Trophoblast cell (in vitro differentiated cells and primary cell): ENCODE measurements at places on chromosomes 5 and 9.
A peak's percentile ranks its signal among the peaks of the same experiment; 100 is the strongest.

GRCh38 chr5:137582218-137582617 lies 83.1 kb upstream of the SPOCK1 start:
- no peak for DNase-seq

- DNase-seq = no peak
These were observed 2.6 kb downstream of the IGFBPL1 start for GRCh38 chr9:38421498-38422211.

DNA sequence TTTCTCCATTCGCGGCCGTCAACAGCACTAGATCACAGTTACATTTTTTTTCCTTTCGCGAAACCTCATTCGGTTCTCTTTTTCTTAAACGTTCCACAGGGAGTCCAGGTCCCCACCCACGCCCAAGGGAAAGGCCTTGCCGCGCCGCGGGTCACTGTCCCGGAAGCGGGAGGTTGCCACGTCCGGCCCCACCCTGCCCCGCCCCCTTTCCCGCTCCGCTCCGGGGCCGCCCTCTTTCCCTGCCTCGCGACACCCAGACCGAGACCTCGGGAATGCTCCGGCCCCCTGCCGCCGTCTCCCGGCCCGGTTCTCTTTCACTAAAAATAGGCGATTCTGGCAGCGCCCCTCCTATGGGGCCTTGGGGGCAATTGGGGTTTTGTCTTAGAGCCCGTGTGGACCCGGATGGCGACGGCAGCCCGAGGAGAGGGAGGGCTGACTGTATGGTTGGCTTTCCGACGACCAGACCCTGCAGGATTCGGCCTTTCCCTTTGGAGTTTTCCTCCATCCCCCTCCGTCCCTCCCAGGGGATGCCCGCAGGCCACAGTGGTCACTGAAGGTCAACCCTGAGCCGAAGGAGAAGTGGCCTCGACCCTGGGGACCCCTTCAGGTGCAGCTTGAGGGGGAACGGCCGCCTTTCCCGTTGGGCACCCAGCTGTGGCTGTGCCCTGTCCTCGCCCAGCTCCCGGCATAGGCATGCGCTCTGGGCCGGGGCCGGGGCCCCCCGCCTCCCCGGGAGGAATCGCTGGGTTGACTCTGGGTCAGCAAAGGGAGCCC lies 2.8 kb upstream of the RACK1 start:
- DNase-seq = peak; percentile 94

- peak; percentile 64 for DNase-seq
These were observed 1.5 kb downstream of the PARP8 start for GRCh38 chr5:50667653-50668595.

DNA sequence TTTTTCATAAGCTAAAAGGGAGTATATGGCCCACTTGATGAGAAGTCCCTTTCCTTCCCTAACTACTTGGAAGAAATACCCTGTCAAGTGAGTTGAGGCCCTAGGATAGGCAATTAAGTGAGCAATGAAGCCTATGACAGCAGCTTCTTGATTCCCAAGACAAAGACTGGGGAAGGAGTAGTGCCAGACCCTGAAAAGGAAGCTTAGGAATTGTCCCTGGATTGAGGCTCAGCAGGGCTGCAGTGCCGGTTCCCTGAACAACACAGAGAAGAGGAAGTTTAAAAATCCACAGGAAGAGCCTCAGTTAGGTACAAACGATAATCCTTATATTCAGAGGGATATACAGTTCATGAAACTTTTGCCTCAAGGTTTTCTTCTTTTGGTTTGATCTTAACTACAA lies 61.8 kb upstream of the RAD23B start:
- no peak for DNase-seq

DNA sequence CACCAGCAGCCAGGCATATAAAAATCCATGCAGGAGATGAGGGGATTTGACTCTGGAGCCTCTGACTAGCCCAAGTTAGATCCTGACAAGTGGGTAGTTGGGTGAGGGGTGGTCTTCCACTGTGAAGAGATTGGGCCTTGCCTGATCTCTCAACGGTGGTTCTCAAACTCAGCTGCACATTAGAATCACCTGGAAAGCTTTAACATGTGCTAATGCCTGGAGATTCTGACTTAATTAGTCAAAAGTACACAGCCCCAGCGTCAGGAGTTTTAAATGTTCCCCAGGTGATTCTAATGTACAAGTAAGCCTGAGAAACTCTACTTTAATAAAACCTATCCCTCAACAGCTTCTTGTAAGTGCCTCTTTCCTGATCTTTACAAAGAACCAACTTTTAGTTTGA lies 57.5 kb downstream of the GCNT4 start:
- DNase-seq = no peak

- no peak for DNase-seq
These were observed 182.4 kb upstream of the MVB12B start for GRCh38 chr9:126144196-126144595.

DNA sequence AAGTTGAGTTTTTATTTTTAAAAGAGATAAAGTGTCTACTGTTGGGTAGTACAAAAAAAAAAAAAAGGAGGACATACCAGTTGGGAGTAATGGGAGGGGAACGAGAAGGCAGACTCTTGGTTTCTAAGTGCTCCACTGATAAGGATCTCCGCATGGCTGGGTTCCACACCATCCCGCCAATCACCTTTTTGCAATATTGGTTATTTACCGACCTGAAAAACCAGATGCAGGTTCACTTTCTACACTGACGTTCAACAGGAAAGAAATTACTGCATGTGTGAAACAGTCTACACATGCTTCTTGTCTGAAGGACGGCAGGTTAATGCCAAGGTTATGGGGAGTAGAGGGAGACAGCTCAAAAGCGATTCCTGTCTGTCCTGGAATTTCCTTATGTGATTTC lies 75.5 kb downstream of the PTPN3 start:
- DNase-seq = no peak

- no peak for DNase-seq
These were observed 9.2 kb downstream of the SEMA5A start for GRCh38 chr5:9536717-9537116.

DNA sequence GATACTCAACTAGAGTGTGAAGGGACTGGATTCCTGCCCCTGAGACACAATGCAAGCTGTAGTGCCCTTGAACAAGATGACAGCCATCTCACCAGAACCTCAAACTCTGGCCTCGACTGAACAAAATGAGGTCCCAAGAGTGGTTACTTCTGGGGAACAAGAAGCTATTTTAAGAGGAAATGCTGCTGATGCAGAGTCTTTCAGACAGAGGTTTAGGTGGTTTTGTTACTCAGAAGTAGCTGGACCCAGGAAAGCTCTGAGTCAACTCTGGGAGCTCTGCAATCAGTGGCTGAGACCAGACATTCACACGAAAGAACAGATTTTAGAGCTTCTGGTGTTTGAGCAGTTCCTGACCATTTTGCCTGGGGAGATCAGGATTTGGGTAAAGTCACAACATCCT lies 2.4 kb downstream of the ZNF483 start:
- no peak for DNase-seq

- no peak for DNase-seq
These were observed 68.0 kb upstream of the CTNNA1 start for GRCh38 chr5:138685193-138685745.

- DNase-seq = peak; percentile 45
These were observed 1.7 kb downstream of the INPP5E start for GRCh38 chr9:136437839-136438547.

DNA sequence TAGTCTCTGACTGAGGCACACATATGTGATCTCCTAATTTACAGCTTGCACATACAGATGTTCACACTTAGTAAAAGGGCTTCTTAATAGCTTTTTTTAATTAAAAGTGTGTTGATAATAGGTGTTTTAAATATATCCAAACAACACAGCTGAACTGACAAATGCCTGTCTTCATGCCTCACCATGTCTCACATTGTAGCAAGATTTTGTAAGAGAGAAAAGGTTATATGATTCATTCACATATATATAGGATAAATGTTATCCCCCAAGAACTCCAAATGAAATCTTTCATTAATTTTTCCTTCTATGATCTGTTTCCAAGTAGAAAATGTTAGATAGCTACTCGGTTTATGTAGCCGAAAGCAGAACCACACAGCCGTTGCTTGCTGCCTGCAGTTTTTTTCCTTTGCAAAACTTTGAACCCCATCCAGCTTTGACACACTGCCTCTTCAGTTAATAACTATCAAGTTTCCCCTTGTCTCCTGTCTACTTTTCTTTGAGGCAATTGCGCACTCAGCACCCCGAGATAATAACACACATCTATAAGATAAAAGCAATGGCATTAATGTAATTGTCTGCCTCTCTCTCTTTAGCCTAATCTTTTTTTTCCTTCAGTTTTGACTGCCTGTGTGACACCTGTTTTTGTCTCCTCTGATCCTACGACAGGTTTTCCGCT lies 299.2 kb downstream of the BNC2 start:
- DNase-seq = no peak

DNA sequence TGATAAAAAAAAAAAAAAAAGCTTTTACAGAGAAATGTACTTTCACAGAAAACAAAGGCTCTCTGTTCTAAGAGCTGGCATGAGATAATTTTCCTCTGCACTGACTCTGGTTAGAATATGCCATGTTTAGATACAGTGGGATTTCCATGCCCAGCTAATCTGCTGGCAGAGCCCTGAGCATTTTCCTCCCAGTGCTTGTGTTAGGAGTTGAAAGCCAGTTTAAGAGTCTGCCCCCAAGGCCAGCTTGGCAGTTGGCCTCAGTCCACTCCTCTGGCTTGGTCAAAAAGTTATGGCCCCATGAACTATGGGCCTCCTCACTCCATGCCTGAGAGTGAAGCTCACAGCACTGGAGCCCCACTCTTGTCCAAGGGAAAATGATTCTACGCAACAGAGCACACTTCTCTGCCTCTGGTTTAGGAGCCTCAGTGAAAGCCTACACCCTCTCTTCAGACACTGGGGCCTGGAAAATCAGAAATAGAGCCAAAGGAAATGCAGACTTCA lies 21.9 kb downstream of the MOCS2 start:
- no peak for DNase-seq

- DNase-seq = no peak
These were observed 1.4 kb downstream of the GALNT12 start for GRCh38 chr9:98808875-98809274.

- DNase-seq = peak; percentile 46
These were observed 25.8 kb upstream of the GPX8 start for GRCh38 chr5:55134053-55134722.

- no peak for DNase-seq
These were observed 206.0 kb upstream of the TLX3 start for GRCh38 chr5:171102877-171103610.

DNA sequence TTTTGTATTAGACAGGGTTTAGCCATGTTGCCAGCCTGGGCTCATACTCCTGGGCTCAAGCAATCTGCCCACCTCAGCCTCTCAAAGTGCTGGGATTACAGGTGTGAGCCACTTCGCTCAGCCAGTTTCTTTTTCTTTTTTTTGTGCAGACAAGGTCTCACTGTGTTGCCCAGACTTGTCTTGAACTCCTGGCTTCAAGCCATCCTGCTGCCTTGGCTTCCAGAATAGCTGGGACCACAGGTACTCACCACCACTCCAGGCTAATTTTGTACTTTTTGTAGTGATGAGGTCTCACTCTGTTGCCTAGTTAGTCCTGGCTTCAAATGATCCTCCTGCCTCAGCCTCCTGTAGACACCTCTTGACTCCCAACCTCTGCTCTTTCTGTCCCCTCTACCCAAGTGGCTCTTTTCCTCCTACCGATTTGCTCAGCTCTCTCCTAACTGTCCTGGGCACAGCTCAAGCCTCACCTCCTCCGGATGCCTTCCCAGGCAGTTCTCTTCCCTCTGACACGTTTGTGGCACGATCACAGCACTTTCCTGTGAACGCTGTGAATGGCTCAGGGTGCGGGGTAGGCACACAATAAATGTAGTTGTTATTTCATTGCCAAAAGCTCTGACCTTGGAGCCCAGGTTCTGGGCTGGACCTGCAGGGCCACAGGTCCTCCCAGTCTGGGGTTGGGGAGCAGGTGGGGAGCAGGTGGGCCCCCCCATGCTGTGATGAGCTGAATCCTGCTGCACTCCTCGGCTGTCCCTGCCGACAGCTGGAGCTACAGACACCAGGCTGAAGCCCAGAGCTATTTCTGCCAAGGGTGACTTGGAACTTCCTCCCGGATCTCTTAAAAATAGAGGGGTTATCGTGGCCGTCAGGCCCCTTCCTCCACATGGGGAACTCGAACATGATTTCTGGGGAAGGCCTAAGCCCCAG lies 23.9 kb downstream of the GFI1B start:
- DNase-seq = no peak

GRCh38 chr5:6545770-6546690 lies 86.8 kb downstream of the NSUN2 start:
- no peak for DNase-seq

DNA sequence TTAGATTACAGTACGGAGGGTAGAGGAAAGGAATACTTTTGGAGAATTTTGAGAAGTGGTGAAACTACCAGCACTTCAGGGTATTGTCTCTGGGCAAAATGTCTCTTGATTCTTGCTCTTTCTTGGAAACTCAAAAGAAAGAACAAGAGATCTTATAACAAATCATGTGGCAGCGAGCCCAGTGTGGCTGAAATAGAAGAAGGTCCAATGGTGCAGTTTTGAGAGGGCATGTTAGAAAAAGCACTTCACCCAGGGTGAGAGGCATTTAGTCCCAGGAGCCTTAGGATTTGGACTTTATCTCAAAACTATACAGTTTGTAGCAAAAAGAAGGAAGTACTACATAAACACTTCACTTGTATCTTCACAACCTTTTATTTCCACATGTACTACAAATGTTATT lies 39.4 kb downstream of the NNT start:
- no peak for DNase-seq
